ENCODE measurements at places on chromosomes 12 and 14. TPM values are rescaled to one million over a fixed set of nuclear protein-coding genes. Genes with fewer than 3 reads are reported as not detected.

The RTL1 gene
- polyA plus RNA-seq = 33.0 TPM

The GLIPR1 gene
- polyA plus RNA-seq = 4.2 TPM

The BBS10 gene
- 15.1 TPM for polyA plus RNA-seq

GRCh38 chr14:56559182-56559581 lies 20.4 kb upstream of the TMEM260 start:
- no peak for DNase-seq

DNA sequence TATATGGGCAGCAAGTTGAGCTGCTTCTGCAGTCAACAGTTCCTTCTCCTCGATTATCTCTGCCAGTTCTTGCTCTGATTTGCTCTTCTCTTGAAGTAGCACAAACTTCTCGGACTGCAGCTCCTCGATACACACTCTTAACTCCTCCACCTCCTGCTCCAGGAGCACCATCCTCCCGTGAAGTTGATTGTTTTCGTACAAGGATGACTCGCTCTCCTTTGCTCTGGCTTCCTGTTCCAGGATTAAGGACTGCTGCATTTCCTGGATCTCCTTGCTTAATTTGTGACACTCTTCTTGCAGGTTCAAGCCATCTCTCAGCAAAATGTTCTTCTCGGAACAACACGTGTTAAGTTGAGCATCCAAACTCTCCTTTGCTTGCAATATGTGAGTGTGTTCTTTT lies 56.2 kb upstream of the VPS33A start:
- DNase-seq = no peak

- no peak for DNase-seq
Observed at GRCh38 chr14:88168498-88169165, 154.4 kb downstream of the KCNK10 start.

DNA sequence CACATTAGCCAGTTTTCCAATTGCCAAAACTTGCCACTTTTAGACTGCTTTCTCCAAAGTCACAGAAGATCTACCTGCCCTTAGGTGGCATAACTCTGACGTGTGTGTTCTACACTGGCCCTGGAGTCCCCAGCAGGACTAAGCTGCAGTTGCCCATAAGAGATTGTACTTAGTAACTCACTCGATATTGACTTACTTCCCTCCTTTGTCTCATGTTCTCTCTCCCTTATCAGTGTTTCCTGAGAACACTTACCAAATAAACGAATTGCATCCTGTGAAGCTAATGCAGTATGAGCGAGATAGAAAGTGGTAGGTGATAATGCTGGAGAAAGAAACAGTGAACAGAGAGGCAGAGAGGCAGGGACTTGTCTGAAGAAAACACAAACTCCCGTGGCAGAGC lies 117.2 kb downstream of the NUAK1 start:
- DNase-seq = no peak

GRCh38 chr14:74962493-74962892 lies 7.1 kb upstream of the PGF start:
- no peak for DNase-seq

Measured in muscle of arm (tissue), 14 donors.